ENCODE measurements at places on chromosomes 6 and 20.
A peak's percentile ranks its signal among the peaks of the same experiment; 100 is the strongest.

GRCh38 chr6:125810445-125810844, 19.7 kb downstream of the NCOA7 start:
- DNase-seq, result peak; percentile 96

DNA sequence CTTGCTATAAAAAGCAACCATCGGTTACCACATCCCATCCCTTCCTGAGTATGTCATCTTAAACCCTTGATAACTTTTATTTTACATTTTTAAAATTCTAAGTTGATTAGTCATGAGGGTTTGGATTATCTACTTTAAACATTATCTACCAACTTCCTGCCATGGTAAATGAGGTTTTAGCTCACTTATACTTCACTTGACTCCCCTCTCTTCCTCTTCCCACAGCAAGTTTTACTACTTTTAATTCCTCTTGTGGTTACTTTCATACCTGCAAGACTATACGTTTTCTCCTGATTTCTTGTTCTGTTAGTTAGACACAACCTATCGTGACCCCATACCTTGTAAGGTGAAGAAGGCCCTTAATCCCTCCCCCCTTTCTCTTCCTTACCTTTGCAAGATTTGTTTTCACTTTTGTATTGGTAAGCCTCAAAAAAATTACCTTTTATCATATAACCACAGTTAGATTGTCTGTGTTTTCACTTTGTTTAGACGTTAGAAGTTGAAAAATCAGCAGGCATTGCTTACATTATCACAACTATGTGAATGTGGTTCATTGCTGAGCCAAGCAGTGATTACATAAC, 60.1 kb upstream of the OGFRL1 start:
- no peak for DNase-seq

DNA sequence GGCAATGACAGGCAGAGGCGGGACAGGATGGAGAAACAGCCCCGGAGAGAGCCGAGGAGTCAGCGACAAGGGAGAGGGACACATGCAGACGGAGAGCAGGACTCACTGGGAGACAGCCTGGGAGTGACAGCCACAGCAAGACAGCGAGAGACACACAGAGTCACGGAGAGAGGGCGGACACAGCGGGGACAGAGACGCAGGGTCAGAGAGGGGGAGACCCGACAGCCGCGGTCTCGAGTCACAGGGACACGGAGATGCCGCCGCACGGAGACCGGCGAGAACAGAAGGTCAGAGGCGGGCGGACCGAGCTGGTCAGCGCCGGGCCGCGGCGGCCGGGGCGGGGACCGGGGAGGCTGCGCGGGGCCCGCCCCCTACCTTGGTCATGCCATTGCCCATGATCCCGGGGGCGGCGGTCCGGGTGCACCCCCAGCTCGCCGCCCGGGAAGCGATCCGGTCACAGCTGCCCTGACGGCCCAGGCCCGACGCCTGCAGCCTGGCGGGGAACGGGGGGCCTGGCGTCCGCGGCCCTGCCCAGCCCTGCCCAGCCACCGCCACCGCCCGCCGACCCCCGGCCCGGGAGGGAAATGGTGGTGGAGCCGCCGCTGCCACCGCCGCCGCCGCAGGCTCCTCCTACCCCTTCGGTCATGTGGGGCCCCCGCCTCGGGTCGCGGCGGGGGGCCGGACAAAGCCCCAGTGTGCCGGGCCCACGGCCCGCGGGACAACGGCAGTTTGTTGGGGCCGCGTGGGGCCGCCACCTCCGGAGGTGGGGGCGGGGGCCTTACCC, at the start of the genes DUSP15 and TTLL9:
DUSP15 (minus strand) TSS at position 586 of the 784 bp plus-strand sequence; CDS start at position 396, 190 bp downstream.
TTLL9 (plus strand) TSS at position 693 of the 784 bp plus-strand sequence. CDS start 493 bp downstream, outside the sequence.
- DNase-seq, result no peak

DNA sequence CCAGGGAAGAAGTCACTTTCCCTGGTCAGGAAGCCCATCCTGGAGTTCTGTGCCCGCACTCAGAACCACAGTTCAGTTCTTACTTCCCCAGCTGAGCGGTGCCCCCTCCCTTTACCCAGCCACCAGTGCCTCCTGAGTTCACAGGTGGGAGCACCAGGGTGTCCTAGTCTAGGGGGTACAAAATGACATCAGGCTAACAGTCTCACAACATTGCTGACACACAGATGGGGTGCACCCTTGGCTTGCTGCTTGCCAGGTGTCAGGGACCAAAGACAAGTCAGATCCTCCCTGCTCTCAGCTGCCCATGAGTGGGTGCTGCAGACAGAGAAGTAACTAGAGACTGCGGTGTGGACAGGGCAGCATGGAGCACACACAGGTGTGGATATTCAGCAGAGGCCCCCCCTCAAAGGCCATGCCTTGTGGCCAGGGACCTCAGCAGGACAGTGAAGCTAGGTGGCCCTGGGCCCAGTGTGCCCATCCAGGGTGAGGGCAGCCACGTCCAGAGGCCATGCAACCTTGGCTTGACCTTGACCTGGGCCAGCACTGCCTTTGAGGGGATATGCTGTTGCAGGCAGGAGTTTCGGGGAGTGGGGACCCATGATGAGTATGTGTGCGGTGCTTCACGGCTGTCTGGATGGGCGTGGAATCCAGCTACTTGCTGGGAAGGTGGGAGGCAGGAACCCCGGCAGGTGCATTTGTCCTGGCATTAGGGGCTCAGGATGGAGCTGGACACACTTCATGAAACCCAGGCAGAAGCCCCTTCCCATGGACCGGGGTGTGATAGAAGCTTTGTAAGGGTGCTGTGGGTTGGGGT, 110.4 kb upstream of the FRMD1 start:
- DNase-seq, result no peak

DNA sequence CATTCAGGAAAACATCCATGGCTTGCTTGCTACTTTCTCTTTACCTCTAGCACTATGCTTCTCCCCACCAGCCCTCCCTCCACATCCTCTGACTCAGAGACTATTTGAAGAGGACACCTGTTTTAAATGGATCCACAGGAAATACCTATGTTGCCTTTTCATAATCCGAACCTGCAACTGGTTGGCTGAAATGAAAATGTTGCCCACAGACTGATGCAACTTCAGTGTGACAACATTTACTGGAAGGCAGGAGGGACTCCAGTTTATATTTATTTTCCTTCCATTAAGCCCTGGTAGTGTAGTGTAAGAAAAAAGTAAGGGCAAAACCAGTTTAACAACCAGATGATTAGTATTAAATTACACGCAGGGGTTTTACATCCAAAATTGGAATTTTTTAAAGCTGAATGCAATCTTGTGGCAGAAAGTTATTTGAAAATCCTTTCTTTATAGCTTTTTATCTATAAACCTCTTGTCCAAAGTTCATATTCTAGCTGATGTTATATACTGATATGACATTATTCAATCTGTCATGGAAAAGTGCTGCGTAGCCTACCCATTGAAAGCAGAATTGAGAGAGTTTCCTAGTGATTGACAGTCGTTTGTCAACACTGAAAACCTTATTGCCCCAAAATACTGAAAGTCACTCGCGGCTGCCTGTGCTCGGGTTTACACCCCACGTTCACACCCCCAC, 881 bp upstream of the AIG1 start:
- no peak for DNase-seq

Measured in NCI-H187 treated with DMSO at 0.1 percent for 48 hours (cell line).